ENCODE measurements at places on chromosomes 1 and 21.

DNA sequence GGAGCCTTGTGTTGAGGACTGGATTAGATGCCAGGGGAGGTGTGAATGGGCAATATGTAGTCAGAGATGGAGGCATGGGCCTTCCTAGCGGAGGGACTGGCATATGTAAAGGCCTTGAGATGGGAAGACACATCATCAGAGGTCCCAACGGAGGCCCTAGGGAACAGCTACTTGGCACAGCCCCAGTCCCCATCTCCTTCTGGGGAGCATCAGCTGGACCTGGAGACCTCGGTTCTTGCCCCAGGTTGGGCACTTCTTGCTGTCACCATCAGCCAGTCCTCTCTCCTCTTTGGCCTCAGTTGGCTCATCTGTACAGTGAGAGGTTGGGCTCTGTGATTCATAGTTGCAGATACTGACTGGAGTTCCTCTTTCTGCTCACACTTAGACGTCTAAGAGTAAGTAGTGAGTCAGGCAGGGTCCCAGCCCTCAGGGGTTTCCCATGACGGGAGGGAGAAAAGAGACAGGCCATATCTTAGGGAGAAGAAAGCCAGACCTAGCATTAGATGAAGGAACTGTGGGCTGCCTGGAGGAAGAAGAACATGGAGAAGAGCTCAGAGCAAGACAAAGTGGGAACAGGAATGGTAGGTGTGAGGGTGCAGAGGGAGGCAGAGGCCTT lies 3.4 kb upstream of the MARCKSL1 start:
- no peak for DNase-seq

DNA sequence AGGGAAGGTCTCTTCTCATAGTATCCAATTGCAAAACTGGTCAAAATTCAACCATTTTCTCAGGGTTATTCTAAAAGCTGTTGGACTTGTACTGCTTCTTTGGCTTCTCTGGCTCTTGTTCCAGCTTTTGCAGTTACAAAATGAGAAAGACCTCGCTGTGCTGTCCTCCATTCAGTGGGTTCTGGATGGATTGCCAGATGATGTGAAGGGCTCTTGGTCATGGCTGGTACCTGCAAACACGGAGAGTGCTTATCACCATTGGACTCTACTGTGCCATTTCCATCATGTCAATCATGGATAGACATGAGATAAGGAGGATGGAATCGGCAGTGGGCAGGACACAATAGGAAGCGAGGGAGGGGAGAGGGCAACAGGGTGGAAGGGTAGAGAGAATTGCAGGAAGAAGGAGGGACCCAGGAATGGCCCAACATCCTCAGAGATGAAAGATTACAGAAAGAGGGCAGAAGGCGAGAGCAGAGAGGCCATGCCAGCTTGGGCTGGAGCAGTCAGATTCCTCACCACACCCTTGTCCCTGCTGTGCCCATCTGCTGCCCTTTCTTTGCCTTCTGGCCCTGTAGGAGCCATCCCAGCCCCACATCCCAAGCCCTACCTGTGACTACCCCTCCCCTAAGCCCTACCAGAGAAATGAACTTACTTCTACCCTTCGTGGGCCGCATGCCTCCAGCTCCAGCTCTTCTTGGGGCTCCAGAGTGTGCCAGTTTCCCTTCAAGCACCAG lies 70.3 kb downstream of the HIVEP3 start:
- DNase-seq: no peak

DNA sequence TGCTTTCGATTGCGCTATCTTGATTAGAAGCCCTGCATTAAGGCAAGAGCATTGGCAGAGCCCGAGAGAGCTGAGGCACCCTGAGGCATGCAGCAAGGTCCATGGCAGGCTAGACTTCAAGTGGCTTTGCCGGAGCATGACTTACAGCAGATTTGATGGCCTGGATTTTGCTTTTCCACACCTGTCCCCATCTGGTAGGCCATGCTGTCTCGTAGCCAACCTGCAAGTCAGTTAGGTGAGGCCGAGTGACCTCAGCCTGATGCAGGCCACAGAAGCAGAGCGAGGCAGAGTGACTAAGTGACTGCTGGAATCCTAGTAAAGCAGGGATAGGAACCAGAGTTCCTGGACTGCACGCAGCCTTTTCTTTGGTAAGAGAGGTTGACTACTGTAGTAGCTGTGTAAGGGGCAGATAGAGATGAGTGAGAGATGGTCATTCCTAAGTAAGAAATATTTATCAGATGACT lies 148.9 kb downstream of the PBX1 start:
- DNase-seq: no peak

DNA sequence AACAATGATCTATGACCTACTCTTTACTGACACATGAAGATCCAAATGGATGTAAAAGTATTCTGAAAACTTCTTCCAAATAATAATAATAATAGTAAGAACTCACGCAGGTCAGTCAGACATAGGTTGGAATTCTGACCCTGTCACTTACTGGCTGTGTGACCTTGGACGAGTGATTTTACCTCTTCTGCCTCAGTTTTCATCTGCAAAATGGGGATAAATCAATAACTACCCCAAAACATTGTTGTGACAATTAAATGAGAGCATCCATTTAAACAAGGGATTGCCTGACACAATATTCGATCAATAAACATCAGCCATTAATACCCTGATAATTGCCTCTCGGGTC lies 556 bp downstream of the MECR start:
- no peak for DNase-seq

DNA sequence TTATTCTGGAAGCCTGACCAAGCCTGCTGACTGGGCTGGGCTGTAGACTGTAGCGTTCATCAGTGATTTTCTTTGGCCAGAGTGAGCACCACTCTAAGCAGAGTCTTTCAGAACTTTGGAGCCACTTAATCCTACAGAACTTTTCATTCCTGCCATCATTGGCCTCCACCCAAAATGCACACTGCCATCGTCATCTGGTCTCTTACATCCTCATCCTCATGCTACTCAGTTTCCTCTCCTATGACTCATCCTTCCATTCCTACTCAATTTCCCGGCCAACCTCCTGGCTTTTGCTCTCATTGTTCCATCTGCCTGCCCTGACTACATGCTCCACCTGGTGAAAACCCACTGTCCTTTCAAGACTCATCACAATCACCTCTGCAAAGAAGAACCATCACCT lies 233.8 kb upstream of the USP25 start:
- DNase-seq: no peak

Measured in NCI-H1694 (cell line).